ENCODE measurements at places on chromosomes 16 and 17.

DNA sequence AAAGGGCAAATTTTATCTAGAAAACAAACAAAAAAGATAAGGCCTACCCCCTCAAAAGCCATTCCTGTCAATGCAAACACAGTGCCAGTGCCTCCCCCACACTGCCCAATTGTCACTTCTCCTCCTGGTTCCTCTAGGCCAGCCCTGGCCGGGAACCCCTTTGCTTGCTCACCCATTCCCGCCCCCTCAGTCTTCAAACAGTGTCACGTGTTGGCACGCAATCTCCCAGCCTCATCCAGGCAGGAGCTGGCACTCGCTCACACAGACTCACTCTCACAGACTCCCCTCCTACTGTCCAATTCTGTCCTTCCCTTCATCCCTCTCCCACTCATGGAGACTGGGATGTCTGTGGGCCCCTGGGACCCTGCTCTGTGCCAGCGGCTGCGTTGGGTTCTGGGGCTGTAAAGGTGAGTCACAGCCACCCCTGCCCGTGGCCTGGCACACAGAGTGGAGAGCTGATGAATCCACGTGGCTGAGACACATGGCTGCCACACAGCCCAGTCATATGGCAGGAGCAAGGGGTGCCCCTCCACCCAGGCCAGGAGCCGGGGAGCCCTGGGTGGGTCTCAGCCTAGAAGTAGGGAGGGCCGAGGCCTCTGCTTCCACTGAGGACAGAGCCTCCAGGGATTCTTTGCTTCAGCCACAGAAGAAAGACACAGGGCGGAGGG, 54.8 kb downstream of the VAC14 start:
- peak; percentile 48 for DNase-seq

GRCh38 chr16:73000020-73000906, 47.7 kb downstream of the ZFHX3 start:
- no peak for DNase-seq

- peak; percentile 51 for DNase-seq
Measured at GRCh38 chr17:46115699-46116098, 77.5 kb downstream of the KANSL1 start.

GRCh38 chr17:47844814-47845715, 4.0 kb upstream of the SCRN2 start:
- DNase-seq: peak; percentile 18

DNA sequence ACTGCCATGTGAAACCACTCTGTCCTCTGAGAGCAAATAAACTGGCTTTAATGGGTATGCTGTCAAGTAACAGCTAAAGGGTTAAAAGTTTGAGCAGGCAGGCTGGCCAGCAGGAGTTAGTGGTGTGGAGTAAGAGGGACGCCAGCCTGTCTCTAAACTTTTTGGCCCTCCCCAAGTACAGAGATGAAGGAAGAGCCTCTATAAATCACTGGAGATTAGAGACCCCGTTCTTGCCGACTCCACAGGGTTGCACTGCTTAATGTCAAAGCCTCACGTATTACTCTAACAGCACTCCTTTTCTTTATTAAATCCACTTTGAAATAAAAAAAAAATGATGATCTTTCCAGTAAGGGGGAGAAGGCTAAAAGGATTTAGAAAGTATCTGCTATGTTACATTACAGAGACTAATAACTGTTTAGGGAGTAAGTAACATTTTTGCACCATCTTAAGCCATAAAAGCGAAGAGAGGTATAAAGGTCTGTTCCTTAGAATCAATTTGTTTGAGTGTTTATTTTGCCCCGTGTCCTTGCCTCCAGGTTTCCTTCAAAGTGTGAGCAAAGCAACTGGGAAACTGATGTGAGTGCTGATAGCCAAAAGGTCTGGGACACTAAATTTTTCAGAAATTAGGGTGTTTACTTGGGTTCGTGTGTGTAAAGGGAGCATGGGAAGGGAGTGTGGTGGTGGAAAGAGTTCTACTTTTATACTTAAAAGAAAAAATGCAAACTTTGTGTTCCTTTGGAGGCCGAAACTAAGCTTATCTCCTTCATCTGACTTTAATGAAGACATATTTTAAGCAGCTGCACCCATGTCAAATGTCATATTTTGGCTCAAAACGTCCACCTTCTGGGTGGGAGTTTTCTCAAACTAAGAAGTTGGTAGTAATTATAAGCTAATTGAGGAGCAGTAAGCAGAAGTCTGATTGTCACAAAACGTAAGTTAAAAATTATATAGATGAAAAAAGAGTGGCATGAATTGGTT, 109.9 kb upstream of the TBX2 start:
- DNase-seq: no peak

DNA sequence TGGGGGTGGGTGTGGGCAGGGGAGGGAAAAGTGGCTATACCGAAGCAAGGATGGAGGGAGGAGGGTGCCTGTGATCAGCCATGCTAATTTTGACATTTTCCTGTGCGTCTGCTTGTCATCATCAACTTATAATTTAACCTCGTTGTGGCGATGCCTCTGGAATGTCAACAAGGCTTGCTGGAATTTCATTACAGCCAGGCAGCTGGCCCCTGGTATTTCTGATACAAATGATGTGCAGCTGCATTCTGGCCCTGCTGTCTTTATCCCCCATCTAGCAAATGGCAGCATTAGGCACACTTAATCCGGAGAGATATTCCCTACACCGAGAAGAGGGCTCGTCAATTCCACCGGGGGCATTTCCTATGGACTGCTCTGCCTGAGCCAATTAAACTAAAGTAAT, 278.3 kb upstream of the CCL2 start:
- DNase-seq: no peak

GRCh38 chr17:17739388-17740066, 58.3 kb downstream of the RAI1 start:
- peak; percentile 66 for DNase-seq

DNA sequence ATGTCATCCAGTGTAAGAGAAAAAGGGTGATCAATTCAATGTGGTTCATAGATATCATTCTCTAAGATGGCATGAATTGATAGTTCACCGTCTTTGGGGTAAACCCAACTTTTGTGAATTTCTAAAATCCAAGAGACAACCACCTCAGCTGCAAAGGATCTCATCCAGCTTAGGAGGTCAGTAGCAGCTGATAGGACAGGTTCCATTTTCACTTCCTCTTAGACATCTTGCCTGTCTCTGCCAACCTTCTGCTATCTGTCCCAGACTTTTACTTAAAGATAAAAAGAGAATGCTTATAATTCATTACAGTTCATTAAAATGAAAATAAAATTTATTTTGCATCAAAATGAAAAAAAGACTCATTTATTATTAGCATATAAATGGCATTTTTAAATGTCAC, 468.2 kb downstream of the XYLT1 start:
- DNase-seq: no peak

- no peak for DNase-seq
Measured at GRCh38 chr16:2981899-2982250, 1.6 kb upstream of the PKMYT1 start.

DNA sequence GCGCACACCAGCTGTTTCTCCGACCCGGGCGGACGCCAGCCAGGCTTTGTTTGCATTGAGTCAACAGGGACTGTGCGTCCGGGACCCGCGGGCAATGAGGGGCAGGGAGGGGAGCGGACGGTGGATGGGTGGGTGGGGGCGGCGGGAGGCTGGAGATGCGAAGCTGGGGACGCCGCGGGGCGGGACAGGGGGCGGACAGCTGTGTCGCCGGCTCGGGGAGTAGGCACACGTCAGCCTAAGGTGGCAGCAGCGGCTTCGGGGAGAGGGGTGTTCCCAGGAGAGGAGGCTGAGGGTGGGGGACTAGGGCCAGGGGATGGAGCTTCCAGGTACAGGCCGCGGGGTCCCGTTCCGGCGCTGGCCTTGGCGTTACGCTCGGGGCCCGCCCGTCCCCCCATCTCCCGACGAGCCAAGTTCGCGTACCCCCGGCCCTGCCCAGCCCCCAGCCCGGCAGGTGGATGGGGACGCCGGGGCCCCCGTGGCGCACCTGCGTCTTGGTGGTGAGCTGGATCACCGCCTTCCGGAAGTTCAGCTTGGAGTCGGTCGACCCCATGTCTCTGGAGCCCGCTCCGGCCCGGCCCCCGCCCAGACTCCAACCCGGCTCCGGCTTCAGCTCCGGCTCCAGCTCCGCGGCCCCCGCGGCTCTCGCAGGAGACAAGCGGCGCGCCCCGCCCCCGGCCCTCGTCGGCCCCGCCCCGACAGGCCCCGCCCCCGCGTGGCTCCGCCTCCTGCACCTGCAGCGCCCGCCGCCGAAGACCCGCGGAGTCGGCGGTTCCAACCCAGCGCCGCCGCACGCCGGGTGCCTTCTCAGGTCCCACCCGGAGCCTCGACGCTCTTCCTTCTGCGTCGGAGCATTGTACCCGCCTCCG, at the start of gene HID1:
HID1 (minus strand) TSS at position 653 of the 866 bp plus-strand sequence; CDS start at position 550, 103 bp downstream.
- DNase-seq: no peak

DNA sequence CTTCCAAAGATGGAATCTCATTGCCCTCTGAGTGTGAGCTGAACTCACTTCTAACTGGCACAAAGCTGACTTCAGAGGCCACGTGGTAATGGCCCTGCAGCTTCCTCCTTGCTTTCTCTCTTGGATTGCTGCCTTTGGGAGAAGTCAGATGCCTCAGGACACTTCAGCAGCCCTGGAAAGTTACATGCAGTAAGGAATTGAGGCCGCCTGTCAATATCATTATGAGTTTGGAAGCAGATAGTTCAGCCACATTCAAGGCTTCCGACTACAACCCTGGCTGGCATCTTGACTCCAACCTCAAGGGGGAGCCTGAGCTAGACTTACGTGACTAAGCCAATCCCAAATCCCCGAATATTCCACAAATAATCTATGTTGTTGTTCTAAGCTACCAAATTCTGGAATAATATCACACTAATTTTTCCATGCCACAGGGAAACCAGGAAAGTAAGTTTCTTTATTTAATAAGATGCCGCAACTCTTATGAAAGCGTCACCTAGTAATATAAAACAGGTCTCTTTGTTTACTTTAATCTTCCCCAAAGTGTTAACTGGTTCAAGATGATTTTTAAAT, 13.6 kb downstream of the CEP20 start:
- peak; percentile 66 for DNase-seq

- no peak for DNase-seq
Measured at GRCh38 chr17:4057731-4058130, 85.1 kb downstream of the ZZEF1 start.

- DNase-seq: no peak
Measured at GRCh38 chr16:25066426-25066746, 45.2 kb upstream of the LCMT1 start.

- DNase-seq: no peak
Measured at GRCh38 chr16:35182043-35182677, 1722.7 kb downstream of the TP53TG3F start.

DNA sequence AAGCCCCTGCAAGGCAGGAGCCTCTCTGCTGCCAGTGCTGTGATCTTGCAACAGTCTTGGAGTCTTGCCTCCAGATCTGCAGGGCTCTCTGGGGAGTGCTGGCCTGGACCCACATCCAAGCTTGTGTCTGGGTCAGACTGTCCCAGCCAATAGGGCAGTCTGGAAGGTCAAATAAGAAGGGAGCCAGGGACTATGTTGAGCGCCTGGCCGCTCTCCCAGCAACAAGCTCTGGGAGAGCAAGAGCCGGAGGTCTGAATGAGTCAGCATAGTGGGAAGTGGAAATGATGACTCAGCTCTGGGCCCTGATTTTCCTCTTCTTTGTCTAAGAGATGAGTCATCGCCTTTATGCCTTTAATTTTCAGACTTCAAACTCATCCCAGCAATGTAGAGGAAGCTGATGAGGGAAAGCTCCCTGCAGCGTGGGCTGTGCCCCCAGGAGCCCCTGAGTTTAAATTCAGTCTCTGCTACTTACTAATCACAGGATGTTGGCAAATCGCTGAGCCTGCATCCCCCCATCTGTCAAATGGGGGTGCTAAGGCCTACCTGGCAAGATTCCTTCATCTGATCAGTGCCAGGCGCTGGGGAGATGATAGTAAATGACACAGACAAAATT, 43.6 kb upstream of the HAPSTR1 start:
- peak; percentile 99 for DNase-seq

GRCh38 chr16:9091867-9092281, 430 bp downstream of the HAPSTR1 start:
- DNase-seq: no peak

DNA sequence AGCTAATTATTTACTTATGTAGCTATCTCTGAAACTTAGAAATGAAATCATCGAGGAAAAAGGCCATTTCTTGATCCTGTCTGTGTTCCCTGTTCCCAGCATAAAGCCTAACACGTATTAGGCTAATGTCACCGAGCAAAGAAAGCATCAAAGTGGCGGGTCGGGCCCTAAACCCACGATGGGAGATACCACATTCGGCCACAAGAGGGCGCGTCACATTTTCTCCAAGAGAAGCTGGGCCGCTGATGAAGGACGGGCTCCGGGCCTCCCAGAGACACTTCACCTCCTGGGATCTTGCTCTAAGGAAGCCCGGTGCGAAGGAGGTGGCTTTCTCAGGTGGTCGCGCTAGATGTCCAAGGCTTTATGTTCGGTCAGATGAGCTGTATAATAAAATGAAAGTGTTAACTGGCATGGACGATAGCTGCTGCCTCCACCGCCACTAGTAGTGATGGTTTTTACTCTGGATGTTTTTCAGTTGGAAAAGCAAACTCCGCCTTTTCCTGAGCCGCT, 853 bp upstream of the PDK2 start:
- DNase-seq: peak; percentile 79

DNA sequence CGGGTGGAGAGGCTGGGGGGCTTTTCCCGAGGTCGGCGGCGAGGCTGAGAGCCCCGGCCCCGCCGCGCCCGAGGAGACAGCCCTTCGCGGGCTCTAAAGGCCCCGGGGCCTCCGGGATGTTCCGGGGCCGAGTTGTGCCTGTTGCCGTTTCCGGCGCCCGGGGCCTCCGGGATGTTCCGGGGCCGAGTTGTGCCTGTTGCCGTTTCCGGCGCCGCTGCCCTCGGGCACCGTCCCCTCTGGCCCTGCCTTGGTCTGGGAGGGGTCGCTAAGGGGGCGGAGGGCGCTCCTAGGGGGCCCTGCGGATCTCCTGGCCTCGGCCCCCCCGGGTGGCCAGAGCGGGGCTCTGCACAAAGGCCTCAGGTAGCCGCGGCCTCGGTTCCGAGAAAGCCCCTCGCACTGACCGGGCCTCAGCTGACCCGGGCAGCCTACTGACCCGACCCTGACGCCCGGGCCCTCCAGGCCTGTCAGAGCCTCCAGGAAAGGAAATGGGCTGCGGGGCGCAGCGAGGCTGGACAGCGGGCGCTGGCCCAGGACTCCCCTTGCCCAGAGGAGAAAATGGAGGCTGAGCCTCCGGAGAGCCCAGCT, 24.2 kb downstream of the ACTG1 start:
- no peak for DNase-seq

GRCh38 chr17:76737676-76738467, at the start of gene MFSD11:
Gene MFSD11 (plus strand): TSS chr17:76738119. CDS start chr17:76738353, 234 bp downstream.
- peak; percentile 96 for DNase-seq

GRCh38 chr16:23357761-23358290, 55.7 kb downstream of the SCNN1B start:
- DNase-seq: no peak

- DNase-seq: no peak
Measured at GRCh38 chr16:13915033-13915635, 4.8 kb upstream of the ERCC4 start.

GRCh38 chr17:44688675-44689476, 700 bp downstream of the CCDC43 start:
- DNase-seq: no peak

Measured in fibroblast of skin of abdomen (primary cell).